ENCODE measurements at places on chromosomes 11 and 22.

DNA sequence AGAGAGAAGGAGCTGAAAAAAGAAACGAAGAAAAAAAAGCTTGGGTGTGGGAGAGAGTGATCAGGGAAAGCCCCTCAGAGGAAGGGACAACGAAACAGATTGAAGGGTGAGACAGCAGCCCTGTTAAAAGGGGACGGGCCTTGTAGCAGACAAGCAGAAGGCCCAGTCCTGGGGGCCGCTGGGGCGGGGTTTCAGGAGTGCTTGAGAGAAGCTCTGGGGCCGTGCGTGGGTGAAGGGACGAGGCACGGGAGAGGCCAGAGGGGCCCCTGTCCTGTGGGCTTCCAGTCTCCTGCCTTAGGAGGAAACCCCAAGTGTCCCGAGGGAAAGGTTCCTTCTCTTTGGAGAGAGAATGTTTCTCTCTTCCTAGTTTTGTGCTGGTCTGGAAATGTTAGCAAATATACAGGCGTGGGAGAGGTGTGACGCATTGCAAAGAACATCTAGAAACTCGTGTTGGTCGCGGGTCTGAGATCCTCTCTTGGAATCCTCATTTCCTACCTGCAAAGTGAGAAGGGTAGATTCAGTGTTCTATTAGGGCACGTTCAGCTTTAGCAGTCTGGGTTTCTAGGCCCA, 28.6 kb downstream of the ADAMTS15 start:
- no peak for DNase-seq

DNA sequence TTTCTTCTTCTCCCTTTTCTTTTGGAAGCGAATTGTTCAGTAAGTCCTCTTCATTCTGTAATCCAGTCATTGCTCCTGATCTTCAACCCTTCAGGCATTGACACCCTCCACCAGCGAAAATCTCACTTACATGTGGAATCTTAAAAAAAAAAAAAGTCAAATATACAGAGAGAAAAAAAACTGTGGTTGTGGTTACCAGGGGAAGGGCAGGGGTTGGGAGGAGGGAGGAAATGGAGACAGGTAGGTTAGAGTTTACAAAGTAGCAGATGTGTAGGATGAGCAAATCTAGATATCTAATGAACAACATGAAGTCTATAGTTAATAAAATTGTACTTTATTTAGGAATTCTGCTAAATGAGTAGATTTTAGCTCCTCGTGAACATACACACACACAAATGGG, 17.7 kb upstream of the TMEM123 start:
- peak; percentile 4 for DNase-seq

- DNase-seq, result no peak
Measured at GRCh38 chr22:39183991-39184585, 31.6 kb upstream of the CBX7 start.

GRCh38 chr11:114316980-114317786, 21.0 kb downstream of the NNMT start:
- DNase-seq, result no peak

DNA sequence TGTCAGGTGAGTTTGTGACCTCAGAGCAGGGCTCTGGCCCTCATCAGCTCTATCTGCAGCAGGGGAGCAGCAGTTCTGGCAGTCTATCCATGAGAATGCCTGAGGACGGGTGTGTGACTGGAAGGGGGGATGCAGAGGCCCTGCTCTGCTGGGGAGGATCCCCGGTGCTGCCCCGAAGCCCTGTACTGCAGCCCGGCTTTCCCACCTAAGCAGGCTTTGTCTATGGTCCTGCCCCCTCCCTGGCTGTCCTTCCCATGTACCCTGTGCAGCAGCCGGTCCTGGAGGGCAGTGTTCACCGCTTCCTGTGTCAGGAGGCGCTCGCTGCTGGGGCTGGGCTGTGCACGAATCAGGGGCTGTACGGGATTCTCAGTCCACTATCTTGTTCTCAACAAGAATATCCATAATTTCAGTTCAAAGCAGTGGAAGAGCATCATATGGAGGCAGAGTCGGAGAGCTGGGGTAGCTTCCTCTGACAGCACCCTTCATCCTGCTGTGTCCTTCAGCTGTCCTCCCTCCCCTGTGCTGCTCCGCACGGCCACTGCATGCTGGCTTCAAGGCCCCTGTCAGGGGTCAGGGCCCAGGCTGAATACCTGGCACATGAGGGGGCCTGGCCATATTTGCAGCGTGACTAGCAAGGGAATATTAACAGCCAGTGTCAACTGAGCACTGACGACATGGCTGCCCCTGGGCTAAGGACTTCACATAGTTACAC, 125.2 kb downstream of the CTTN start:
- no peak for DNase-seq

GRCh38 chr11:133081730-133082452, 450.4 kb downstream of the OPCML start:
- DNase-seq, result no peak

GRCh38 chr11:64313491-64314145, 3.7 kb downstream of the TRMT112 start:
- no peak for DNase-seq

GRCh38 chr11:109147726-109148125, 274.3 kb upstream of the C11orf87 start:
- no peak for DNase-seq

GRCh38 chr11:44057340-44057739, 8.7 kb upstream of the ACCS start:
- no peak for DNase-seq

DNA sequence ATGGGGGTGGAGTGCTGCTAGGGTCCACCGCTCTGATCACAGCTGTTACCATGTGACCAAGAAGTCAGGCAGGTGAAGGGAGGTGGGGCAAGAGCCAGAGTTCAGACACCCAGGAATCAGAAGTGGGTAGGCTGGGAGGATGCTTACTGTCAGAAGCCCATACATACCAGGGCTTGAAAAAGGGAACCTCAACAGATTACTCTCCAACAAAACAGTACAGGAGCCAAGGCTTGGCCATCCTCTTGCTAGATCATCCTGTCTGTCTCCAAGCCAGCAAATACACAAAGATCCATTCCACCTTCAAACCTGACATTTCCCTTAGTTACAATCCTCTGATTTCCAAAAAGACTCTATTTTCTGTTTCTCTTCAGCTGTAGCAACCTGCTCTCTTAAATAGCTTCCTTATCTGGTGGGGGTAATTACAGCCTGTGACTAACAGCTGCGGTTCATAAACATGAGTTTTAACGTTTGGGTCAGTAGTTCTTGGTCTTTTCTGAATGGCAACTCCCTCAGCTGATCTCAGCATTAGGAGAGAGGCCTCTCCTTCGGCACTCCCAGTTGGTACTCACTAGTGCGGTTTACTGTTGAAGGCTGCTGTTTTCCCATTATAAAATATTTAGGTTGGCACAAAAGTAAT, 31.1 kb upstream of the WT1 start:
- DNase-seq, result no peak

- no peak for DNase-seq
Measured at GRCh38 chr11:75276686-75277085, 36.1 kb downstream of the TPBGL start.

- DNase-seq, result no peak
Measured at GRCh38 chr11:78685156-78685555, 110.5 kb upstream of the NARS2 start.

- DNase-seq, result no peak
Measured at GRCh38 chr22:27195094-27195493, 537.7 kb downstream of the MIAT start.

GRCh38 chr11:56234155-56234554, at the start of gene OR5T2:
Gene OR5T2, minus strand, starts transcription at chr11:56234255. Its CDS starts 1,193 bp downstream, at chr11:56233062.
- DNase-seq, result no peak

- DNase-seq, result no peak
Measured at GRCh38 chr22:17964156-17964555, 60.2 kb downstream of the MICAL3 start.

- no peak for DNase-seq
Measured at GRCh38 chr11:12137005-12137690, 26.8 kb downstream of the MICAL2 start.

- DNase-seq, result no peak
Measured at GRCh38 chr11:1750840-1751530, 590 bp upstream of the IFITM10 start.

GRCh38 chr11:12724301-12725054, 50.3 kb downstream of the TEAD1 start:
- DNase-seq, result no peak

- peak; percentile 73 for DNase-seq
Measured at GRCh38 chr11:72752088-72752914, at the start of gene ARAP1. Gene ARAP1, minus strand, starts transcription at chr11:72752408. Its CDS starts 25,280 bp downstream, at chr11:72727128.

GRCh38 chr11:26478710-26479109, 93.4 kb downstream of the MUC15 start:
- no peak for DNase-seq

DNA sequence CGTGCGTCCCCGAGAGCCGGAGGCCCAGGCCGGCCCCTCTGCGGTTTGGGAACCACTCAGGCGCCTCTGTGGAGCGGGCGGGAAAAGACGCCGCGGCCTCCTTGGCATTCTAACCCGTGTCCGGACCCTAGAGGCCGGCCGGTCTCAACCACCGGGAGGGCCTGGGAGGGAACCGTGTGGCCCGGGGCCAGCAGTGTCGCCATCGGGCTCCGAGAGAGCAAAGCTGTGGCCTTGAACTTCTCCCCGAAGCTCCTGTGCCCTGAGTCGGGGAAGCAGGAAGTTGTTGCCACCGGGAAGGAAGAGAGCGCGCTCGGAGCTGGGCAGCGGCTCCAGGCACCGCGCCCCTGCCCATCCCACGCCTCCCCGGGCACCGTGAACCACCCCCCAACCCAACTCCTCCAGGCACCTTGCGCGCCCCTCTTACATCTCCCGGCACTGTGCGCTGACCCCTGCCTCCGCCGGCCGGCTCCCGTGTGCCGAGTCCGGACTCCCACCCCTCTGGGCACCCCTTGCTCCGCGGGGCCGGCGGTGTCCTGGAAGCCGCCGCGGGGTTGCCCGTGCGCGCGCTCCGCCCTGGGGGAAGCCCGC, 80.0 kb upstream of the PPARA start:
- no peak for DNase-seq

DNA sequence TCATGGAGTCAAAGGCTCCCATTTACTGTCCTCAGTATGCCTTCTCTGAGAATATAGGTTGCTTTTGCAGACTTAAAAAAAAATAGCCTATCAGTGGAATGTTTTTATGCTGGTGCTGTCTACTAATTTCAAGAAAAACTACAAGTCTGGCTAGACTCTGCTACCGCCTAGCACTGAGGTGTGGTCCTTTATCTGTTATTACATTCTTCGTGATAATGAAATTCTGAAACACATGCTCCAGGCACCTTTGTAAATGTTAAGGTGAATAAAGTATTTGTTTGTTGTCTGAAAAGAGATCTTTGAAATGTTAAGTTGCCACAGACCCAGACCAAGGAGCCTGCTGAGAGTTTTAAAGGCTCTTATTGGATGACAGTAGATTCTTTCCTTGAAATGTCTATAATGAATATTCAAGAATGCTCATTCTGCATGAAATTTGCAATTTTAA, 95.3 kb downstream of the DBX1 start:
- no peak for DNase-seq

All from T-helper 1 cell (primary cell).